Activated naive CD4-positive, alpha-beta T cell (primary cell): ENCODE measurements at places on chromosomes 12 and 14.

DNA sequence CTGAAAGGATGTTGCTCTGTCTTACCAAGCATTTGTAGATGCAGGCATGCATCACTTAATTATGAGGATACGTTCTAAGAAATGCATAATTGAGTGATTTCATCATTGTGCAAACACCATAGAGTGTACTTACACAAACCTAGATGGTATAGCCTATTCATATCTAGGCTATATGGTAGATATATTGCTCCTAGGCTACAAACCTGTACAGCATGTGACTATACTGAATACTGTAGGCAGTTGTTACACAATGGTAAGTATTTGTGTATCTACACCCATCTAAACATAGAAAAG lies 75.9 kb downstream of the IFT81 start:
- DNase-seq, result no peak

DNA sequence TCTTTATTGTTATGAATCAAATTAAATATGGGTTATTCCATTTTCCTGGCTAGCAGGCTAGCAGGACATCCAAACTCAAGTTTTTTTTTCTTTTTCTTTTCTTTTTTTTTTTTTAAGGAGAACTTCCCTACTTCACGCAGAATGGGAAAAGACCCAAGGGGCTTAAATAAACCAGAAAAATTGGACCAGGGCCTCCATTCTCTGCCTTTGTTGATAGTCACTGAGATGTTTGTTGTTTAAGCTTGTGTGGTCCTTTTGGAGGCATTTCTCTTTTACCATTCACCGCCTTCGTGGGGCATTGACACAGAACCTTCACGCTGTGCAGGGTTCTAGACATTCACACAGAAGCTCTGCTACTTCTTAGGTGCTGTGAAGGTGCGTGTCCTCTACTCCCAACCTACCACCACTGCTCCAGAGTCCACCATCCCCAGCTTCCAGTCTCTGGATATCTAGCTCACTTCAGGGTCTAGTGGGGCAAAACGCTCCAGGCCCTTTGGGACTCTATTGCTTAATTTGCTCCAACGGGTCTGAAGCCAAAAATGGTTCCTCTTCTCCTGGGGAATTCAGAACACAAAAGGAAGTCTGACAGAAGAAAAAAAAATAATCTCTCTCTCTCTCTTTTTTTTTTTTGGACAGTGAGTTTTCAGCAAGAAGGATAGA lies 301.3 kb downstream of the AEBP2 start:
- DNase-seq, result no peak

DNA sequence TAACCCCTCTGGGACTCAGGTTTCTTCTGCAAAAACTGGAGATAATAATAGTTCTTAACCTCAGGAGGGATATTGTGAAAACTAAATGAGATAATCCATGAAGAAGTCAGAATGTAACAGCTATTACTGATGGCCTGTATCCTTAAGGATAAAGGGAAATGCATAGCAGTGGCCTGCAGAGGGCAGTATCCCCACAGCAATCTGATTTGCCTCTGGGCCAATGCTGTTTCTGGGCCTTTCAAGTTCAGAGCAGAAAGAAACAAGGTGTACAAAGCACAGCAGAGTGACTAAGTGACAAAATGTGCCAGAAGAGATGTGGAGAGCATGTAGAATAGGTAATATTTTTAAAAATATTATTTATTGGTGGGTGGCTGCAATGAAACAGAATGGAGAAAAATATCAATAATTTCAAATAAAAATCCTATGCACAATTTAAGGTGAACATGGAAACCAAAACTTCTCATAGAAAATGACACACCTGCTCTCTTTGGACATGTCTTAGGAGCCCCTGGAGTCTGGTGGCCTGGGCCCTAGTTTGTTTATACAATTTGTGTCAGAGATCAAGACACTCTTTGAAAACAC lies 90.3 kb downstream of the C12orf75 start:
- peak; percentile 17 for DNase-seq

GRCh38 chr12:3694673-3695072 lies 58.2 kb downstream of the CRACR2A start:
- no peak for DNase-seq

- no peak for DNase-seq
Measured at GRCh38 chr12:52203079-52203921, 11.5 kb upstream of the KRT80 start.

- no peak for DNase-seq
Measured at GRCh38 chr12:115871714-115872113, 405.8 kb downstream of the MED13L start.

DNA sequence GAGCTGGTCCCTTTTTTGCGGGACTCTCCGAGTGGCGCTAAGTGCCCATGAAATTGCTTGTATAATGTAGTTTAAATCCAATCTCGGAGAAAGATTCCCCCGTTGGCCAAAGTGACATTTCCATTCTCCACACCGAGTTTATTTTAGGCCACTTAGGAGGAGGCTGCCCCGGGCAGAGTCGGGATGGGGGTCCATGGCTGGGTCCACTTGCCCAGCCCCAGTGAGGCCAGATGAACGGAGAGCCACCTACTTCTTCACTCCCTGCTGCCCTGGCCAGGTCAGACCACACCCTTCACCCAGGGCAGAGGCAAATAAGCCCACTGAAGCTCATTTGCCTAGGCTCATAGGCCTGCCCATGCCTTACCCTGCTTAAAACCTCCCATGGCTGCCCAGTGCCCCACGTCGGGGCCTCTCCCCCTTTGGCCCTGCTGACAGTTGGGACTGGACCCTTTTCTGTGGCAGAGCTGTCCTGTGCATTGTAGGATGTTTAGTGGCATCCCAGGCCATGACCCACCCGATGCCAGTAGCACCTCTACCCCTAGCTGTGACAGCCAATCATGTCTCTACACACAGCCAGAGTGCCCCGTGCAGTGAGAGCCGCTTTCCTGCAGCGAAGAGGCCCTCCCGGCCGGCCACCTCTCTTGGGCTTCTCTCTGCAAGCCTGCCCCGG lies 51.3 kb downstream of the FAM222A start:
- DNase-seq, result no peak

GRCh38 chr12:34340534-34341361 lies 318.5 kb downstream of the ALG10 start:
- DNase-seq, result no peak

DNA sequence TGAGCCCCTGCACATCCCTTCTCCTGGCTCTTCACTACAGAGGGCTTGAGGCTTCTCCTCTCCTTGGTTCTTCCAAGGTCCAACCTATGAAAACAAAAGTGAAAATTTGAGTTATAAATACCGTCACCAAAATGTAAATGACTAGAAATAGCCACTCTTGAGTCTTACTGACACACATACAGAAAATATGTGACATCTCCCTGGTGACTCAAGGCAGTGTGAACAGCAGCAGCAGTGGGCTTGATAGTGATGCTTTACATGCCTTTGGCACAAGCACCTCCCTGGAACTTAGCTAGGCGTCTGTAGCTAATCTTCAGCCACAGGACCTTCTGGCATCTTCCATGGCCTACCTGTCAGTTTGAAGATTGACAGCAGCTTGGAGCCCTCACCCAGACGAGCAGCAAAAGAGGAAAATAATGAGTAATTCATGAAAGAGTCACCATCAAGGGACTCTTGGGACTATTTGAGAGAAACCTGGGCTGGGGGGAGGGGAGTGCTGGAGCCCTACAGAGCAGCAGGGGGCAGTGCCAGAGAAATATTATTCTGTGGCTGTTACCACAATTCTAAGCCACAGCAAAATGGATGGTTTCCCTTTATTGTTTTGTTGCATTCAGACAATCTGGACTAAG lies 158.0 kb downstream of the KCNK10 start:
- no peak for DNase-seq

DNA sequence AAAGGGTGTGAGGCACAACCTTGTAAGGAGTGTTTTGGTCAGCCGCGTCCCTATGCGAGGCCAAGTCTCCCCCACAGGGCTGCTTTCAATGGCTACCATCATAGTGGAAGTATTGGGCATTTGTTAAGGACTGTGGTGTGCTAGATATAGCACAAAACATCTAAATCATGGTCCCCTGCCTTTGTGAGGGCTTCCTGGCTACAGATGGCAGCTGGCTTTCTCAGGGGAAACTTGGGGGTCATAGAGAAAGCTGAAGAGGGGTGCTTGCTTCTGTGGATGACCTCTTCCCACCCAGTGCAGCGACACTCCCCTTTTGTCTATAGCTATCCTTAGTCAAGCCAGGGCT lies 315.8 kb downstream of the ZFP36L1 start:
- DNase-seq, result no peak

DNA sequence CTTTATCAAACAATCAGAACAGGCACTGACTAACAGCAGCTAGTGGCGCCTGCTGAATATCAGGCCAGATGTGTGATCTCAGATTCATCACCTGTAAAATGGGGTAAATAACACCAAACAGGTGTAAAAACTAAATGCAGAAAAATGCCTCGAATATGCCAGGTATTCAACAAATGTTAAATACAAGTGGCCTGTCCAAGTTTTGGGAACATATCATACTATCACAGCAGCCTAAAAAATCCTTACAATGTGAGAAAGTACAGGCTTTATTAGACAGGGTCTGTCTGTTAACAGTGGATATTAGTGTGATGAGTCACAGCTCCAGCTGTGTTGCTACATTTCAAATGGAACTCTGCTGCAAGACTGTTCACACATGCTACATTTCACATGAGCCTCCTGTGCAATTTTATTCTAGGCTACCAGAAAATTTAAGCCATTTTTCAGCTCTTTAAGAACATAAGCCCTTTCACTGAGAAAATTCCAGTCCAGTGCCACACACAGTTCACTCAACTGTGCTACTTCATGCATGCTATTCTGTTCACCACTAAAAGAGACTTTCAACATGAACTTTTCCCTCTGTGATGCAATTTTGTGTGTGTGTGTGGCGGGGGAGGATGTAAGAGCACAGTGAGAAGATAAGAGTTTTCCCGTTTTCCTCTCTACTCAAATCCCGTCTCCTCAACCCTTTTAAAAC lies 56.7 kb downstream of the MSRB3 start:
- DNase-seq, result no peak
